ENCODE measurements at places on chromosomes 1 and 21.

DNA sequence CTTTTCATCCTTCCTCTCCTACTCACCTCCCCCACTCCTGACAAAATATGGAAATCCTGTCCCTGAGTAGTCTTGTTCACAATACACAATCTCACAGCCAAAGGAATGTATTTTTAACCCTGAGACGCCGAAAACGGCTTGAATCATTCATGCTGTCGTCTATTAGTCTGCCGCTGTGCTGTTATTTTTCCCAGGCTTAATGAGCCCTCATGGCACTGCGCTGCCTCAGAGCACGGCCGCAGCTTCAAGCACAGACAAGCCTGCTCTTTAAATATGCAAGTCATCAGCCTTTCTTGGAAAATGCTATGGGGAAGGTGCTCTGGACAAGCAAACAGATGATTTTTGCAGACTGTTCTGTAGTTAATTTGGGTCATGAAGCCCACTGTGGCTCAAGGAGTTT lies 302.7 kb downstream of the DISC1 start:
- no peak for DNase-seq

- no peak for DNase-seq
These were observed 167.9 kb upstream of the ZC3H12A start for GRCh38 chr1:37306461-37306860.

GRCh38 chr1:153547560-153548551 lies 1.2 kb downstream of the S100A3 start:
- no peak for DNase-seq

DNA sequence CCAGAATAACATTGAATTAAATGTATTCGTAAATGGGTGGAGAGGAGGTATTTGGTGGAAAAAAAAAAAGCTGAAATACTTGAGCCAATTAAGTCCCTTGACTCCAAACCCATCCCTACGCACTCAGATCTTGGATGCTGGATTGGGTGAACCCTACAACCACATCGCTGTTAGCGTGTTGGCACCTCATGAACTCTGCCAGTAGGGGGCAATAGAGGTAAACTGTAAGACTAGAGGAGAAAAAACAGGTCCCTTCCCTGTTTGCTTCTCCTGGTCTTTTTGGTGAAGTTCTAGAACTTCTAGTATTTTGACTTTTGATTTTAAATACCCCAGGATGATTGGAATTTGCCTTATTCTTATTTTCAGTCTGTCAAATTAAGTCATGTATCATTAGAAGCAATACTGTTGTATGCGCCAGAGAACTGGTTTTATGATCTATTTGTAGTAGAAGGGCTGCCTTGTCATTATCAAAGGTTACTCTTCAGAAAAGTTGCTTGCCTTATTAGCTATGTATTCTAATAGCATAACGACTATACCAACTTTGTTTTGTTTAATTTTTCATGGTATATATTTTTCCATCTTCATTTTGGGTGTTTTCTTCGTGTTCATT lies 1.9 kb upstream of the OR13G1 start:
- DNase-seq, result peak; percentile 56

DNA sequence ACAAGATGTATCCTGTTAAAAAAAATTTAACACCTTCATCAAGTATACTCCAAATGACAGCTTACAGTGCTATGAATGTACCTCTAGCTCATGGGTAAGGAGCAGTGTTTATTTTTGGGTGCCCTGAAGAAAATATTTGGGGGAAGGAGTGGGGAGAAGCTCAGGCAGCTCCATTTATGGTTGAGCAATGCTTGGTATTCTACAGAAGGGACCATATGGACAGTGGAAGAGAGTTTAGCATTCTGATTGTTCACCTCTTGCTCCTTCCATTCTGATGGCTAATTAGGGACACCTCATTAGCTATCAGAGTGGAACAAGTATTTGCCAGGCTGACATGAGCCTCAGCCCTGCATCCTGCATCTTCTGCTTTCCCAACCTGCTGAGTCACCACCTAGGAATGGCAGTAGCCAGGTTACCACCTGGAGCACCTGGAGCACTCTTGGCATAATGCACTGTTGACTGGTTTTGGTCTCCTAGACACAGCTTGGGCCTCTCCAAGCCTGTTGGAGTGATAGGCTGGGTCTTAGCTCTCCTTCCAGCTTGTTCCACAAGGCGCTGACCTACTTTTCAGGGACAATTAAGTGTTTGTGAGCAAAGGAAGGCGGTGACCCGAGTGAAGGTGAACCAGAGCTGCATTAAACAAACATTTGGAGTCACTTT lies 62.0 kb upstream of the MACF1 start:
- DNase-seq, result no peak

- DNase-seq, result no peak
These were observed 4.6 kb upstream of the ETS2 start for GRCh38 chr21:38800924-38801744.

DNA sequence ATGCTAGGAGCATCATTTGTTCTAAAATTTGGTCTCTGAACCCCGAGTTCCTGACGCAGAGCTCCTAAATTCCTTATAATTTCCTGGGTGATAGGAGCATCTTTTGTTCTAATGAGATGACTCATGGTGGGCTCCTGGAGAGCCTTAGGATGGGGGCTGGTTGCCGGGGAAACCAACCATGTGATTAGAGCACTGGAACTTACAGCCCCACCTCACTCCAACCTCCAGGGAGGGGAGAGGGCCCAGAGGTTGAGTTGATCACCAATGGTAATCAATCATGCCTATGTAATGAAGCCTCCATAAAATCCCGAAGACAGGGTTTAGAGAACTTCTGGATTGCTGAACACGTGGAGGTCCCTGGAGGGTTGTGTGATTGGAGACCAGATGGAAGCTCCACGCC lies 7.7 kb downstream of the SHISAL2A start:
- no peak for DNase-seq

GRCh38 chr1:25081496-25081895 lies 150.8 kb downstream of the SYF2 start:
- no peak for DNase-seq

DNA sequence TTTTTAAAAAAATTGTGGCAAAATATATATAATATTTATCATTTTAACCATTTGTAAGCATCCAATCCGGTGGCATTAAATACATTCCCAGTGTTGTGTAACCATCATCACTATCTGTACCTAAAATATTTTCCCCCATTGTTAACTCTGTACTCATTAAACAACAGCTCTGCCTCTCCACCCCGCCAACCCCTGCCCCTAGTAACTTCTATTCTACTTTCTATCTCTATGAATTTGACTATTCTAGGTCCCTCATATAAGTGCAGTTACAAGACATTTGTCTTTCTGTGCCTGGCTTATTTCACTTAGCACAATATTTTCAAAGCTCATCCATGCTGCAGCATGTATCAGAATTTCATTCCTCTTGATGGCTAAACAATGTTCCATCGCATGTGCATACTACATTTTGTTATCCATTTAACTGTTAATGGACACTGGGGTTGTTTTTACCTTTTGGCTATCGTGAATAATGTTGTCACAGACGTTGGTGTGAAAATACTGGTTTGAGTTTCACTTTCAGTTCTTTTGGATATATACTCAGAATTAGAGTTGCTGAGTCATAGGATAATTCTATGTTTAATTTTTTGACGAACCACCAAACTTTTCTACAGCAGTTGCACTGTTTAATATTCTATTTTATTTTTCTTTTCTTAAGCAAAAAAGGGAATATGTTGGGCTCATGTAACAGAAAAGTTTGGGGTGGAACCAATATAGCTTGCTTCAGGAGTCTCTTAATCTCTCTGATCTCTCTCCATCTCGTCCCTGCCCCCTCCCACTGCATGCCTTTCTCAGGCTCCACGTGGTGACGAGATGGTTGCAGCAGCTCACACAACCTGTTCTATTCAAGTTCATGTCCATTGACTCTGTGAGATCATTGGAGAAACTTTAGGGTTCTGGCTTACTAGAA lies 25.2 kb upstream of the RCAN1 start:
- peak; percentile 67 for DNase-seq

DNA sequence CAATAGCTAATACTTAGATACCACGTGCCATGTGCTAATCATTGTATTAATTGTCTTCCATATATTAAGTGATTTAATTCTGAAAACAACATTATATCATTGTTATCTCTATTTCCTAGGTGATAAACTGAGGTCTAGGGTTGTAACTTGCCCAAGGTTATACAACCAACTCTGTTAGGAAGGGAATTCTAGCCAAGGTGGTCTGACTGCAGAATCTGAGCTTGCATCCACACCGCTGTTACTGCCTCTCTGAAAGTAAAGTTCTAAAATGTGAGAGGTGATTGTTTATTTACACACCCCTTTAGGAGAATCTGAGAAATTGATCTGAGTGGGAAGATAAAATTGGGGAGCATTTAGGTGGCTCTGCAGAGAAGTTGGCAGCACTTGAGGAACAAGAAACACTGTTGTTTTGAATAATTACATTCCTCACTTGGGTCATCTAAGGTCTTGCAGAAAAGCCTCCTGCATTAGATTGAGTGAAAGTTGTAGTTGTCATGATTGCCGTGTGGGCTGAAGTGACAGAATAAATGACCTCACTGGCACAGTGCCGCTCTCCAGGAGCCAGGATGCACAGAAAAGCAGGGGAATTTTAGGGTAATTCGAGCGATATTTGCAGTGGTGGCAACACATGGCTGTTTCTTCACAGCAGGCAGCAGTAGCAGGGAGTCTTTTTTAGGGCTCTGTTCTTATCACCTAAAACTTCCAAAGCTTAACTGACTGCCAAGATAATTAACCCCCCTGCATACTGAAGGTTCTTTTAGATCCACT lies 121.7 kb downstream of the ADGRL4 start:
- DNase-seq, result no peak

DNA sequence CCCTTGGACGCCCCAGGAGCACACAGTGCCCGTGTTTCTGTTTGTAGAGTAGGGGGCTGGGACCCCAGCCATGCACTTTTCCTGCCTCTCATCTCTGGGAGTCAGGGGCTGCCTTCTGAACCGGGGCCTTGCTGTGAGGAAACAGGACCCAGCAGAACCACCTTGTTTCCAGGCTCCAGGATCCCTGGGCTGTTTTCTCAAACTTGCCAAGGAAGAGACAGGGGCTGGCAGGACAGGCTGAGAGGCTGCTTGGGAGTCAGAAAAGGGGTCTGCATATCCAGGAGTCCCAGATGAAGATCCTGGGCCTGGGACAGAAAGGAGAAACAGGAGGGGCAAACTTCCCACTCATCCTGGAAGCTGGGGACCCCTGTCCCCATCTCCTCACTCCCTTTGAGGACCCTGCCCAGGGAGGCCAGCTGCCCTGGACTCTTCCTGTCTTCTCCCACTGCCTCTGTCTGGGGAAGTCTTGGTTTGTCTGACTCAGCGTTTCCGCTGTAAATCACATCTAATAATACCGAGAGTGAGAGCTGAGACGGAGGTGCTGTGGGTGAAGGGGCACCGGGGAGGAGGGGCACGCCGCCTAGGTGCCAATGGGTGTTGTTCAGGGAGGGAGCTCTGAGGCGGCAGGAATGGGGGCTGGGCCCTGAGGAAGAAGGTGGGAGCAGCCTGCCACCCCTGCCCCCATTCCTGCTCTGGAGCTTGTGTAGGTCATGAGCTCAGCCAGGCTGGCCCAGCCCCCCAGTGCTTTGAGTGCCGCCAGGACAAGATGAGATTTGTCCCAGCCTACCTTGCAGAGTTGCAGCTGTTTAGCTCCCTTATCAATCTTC lies 16.7 kb downstream of the POU3F1 start:
- DNase-seq, result peak; percentile 87

- no peak for DNase-seq
These were observed 16.2 kb upstream of the AGO3 start for GRCh38 chr1:35914717-35915116.

DNA sequence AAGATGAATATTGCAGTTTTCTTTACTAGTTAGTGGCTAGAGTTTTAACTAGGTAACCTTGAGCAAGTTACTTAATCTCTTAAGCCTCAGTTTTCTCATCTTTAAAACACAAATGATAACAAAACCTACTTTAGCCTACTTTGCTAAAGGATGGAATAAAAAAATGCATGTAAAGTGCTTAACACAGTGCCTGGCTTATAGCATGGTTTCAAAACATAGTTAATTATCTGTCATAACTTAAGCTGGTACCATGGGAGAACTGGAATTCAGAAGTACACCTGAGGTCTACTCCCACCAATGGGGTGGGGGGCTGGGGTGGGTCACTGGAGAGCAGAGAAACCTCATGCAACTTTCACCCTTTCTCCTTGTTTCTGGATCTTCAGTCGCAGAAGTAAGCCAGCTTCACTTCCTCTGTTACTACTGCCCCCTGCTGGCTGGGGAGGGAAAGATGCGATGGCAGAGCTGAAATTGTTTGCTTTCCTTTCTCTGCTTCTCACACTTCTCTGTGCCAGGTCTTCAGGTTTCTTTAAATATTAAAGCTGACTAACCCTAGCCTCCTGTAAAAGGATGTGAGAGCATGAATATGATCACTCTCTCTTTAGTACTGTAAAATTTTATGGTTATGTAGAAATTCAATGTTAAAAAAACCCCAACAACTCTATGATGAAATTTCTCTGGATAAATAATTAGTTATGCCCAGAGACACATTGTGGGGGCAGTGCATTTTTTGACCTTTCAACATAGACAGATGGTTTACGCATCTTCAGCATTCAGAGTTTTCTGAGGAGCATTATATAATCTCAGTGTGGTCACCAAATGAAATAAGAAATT lies 324.2 kb downstream of the HLX start:
- peak; percentile 52 for DNase-seq

DNA sequence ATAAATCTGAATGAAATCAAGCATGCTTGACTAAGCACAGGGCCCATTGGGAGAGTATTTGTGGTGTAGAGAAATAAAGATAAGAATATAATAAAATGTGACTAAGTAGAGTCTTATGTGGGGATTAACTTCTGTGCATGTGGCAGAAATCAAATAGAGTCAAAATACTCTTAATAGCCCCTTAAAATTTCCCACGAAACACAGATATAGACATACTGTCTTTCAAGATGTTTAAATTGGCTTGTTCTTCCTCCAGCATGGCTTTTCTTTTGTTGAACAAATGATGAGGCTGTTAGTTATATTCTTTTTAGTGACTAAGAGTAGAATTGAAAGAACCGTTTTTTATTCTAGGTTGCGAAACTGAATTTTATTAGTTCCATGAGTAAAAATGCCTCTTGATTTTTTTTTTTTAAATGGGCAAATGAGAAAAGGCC lies 112.3 kb downstream of the RPS6KC1 start:
- no peak for DNase-seq

- DNase-seq, result no peak
These were observed 133.3 kb upstream of the SGIP1 start for GRCh38 chr1:66400660-66401059.

DNA sequence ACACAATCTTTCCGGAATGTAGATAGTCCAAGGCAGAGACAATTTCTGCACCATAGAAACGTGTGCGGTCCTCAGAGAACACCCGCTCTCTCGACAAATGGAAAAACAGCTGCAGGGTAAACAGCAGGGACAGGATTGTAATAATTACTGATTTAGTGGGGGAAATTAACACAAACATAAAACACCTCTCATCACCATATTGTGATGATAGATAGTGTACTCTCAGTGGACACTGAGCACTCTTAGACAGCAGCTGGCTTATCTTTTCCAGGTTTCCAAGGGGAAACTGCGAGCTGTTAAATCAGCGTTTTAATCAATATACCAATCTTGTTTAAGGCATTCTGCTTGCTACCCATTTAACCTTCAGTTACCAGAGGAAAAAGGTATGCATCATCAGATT lies 277.1 kb downstream of the AKT3 start:
- no peak for DNase-seq

- DNase-seq, result no peak
These were observed 658 bp upstream of the COL16A1 start for GRCh38 chr1:31704271-31705079.

- no peak for DNase-seq
These were observed 17.0 kb upstream of the NGF start for GRCh38 chr1:115355069-115355468.

Data from stimulated activated effector memory CD8-positive, alpha-beta T cell treated with anti-CD3 and anti-CD28 coated beads, Interleukin-12 subunit alpha, Interleukin-12 subunit beta, amount 100 ng/mL, for 72 hours (primary cell).